Progenitor cell of endocrine pancreas (in vitro differentiated cells): ENCODE measurements at places on chromosomes 5 and 9. TPM values are rescaled to one million over a fixed set of nuclear protein-coding genes. Genes with fewer than 3 reads are reported as not detected.

GRCh38 chr9:136992819-136993369 lies 672 bp downstream of the PAXX start:
- H3K27ac ChIP-seq, result no peak overlapping the region
- peak overlapping the region; percentile 76 for H3K4me3 ChIP-seq
- H3K27me3 ChIP-seq, result peaks cover under 1% of the 10 kb centered on the region
- no peak for DNase-seq

GRCh38 chr9:123493627-123494026 lies 137.6 kb downstream of the CRB2 start:
- no peak overlapping the region for H3K4me3 ChIP-seq
- no peaks in the 10 kb centered on the region for H3K36me3 ChIP-seq
- H3K27ac ChIP-seq, result no peak overlapping the region
- H3K27me3 ChIP-seq, result peaks cover 9% of the 10 kb centered on the region

DNA sequence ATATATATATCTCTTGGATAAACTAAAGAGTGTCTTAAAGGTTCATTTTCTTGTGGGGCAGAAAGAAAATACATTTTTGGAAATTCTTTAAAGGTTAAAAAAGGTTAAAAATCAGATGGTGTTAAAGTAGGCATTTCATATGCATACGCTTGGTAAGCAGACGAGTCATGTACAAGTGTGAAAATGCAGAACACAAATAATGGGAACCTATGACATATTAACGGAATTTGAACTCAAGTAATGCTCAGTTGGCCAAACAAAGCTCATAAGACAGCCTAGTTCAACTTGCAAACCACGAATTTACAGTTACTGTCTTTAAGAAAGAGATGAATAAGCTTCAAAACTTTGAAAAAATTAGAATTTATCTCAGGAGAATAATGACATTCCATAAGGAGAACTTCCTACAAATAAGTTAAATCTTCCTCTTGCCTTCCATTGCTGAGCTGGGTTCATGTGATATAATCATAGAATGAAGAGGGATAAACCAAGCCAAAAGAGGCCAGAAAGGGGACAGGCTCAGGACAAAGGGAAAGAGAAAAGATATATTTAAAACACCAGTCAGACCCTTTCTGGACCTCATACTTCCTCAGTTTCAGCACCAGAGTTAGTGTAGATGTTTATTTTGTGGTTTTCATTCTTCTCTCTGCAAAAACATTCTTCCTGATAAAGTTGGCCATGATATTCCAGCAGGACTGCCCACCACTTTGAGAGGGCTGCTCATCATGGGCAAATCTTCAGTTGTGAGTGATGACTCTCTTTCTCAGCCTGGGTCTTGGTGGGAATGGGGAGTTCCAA lies 256.7 kb upstream of the CD180 start:
- no peak for DNase-seq
- H3K4me1 ChIP-seq, result peaks cover 5% of the 10 kb centered on the region
- no peaks in the 10 kb centered on the region for H3K27me3 ChIP-seq

FBN2 gene
- total RNA-seq, result 6.6 and 16.3 TPM in 2 replicates

- no peaks in the 10 kb centered on the region for H3K4me1 ChIP-seq
- no peaks in the 10 kb centered on the region for H3K36me3 ChIP-seq
- H3K4me3 ChIP-seq, result no peak overlapping the region
- H3K27ac ChIP-seq, result no peak overlapping the region
Observed at GRCh38 chr5:5932824-5933223, 445.5 kb downstream of the MED10 start.

FGF10 gene
- total RNA-seq, result 2.4 and 2.7 TPM in 2 replicates

INVS gene
- total RNA-seq, result 28.1 and 29.5 TPM in 2 replicates

NAIF1 gene
- 9.6 and 10.8 TPM in 2 replicates for total RNA-seq

HMCN2 gene
- total RNA-seq, result 0.26 and 0.31 TPM in 2 replicates

LCN15 gene
- total RNA-seq, result not detected in 2 replicates

- no peaks in the 10 kb centered on the region for H3K27me3 ChIP-seq
- H3K4me3 ChIP-seq, result no peak overlapping the region
- no peaks in the 10 kb centered on the region for H3K36me3 ChIP-seq
Observed at GRCh38 chr9:94157050-94157801, 73.0 kb downstream of the PTPDC1 start.

GRCh38 chr9:108621991-108622855 lies 233.6 kb downstream of the ACTL7B start:
- no peaks in the 10 kb centered on the region for H3K36me3 ChIP-seq
- peaks cover 33% of the 10 kb centered on the region for H3K27me3 ChIP-seq
- no peak overlapping the region for H3K27ac ChIP-seq
- H3K4me3 ChIP-seq, result no peak overlapping the region
- H3K4me1 ChIP-seq, result peaks cover 2% of the 10 kb centered on the region

RASEF gene
- total RNA-seq, result 13.1 and 14.1 TPM in 2 replicates

GRCh38 chr5:32272746-32273145 lies 40.0 kb downstream of the MTMR12 start:
- no peak overlapping the region for H3K27ac ChIP-seq
- DNase-seq, result no peak
- peaks cover 33% of the 10 kb centered on the region for H3K36me3 ChIP-seq
- no peaks in the 10 kb centered on the region for H3K27me3 ChIP-seq
- H3K4me1 ChIP-seq, result peaks cover 10% of the 10 kb centered on the region

DNA sequence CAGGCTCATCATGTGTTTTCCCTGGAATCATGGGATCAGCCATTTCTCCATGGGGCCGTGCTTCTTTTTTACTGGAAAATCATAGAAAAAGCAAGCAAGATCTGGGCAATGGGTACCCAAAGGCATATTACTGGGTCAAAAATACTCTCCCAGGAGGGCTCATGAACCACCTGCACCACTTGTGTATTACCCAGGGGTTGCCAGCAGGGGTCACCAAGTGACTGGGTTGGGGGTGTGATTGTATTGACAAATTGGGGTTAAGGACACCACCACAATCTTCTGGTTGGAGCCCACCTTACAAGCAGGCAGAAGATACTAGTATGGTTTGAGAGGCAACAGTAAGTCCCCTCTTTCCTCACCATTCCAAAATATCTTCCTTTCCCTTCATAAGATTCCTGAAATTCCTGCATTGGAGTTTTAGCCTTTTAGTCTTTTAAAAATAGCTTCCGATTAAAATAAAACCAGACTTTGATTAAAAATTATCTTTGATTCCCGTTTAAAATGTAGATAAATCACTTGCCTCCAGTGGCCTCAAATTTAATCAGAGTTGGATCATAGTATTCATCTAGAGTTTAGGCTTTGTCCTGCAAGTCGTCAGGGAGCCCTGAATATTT lies 603.3 kb downstream of the KIF4B start:
- peak; percentile 49 for DNase-seq
- H3K4me3 ChIP-seq, result no peak overlapping the region
- peaks cover 9% of the 10 kb centered on the region for H3K27me3 ChIP-seq

DNA sequence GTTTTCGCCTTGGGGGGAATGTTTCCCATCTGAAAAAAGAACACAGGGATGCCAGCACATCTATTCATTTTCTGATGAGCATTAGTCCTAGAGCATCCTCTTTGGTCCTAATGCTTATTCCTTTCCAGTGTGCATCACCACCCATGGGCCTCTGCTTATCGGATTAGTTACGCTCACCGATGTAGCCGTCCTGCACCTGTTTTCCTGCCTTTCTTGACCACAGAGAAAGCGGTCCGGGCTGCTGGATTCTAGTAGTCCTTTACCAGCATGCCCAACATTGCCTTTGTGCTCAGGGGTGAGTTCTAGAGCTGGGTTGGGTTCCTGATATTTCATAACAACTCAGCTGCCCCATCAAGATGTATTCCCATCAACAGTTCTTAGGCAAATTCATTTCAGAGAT lies 2084.5 kb upstream of the C9orf72 start:
- DNase-seq, result no peak
- H3K36me3 ChIP-seq, result no peaks in the 10 kb centered on the region
- H3K4me3 ChIP-seq, result no peak overlapping the region
- no peak overlapping the region for H3K27ac ChIP-seq

GRCh38 chr5:10591159-10591558 lies 27.3 kb downstream of the ANKRD33B start:
- no peak overlapping the region for H3K4me3 ChIP-seq
- no peak overlapping the region for H3K27ac ChIP-seq
- no peaks in the 10 kb centered on the region for H3K36me3 ChIP-seq

MAML1 gene
- 51.8 and 54.8 TPM in 2 replicates for total RNA-seq

DNA sequence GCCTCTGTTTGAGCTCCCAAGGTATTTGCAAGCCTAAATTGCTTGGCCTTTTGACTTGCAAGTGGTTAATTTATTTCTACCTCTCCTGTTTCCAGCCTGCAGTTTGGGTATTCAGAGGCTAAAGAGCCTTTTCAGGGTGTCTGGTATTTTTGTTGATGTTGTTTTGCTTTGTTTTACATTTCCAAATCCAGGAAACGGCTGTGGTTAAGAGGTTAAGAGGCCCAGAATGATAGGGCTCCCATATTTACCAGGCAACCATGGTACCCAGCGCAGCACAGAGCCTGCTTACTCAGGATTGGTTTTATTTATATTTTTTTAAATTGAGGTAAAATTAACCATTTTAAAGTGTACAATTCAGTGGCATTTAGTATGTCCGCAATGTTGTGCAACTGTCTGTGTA lies 92.1 kb downstream of the PDZD2 start:
- no peak for DNase-seq
- H3K4me1 ChIP-seq, result no peaks in the 10 kb centered on the region
- no peak overlapping the region for H3K4me3 ChIP-seq
- H3K36me3 ChIP-seq, result no peaks in the 10 kb centered on the region
- H3K27ac ChIP-seq, result no peak overlapping the region
